ENCODE measurements at places on chromosomes 4 and X. TPM values are rescaled to one million over a fixed set of nuclear protein-coding genes. Genes with fewer than 3 reads are reported as not detected.

Gene KLB
- polyA plus RNA-seq = 0.09 TPM

DNA sequence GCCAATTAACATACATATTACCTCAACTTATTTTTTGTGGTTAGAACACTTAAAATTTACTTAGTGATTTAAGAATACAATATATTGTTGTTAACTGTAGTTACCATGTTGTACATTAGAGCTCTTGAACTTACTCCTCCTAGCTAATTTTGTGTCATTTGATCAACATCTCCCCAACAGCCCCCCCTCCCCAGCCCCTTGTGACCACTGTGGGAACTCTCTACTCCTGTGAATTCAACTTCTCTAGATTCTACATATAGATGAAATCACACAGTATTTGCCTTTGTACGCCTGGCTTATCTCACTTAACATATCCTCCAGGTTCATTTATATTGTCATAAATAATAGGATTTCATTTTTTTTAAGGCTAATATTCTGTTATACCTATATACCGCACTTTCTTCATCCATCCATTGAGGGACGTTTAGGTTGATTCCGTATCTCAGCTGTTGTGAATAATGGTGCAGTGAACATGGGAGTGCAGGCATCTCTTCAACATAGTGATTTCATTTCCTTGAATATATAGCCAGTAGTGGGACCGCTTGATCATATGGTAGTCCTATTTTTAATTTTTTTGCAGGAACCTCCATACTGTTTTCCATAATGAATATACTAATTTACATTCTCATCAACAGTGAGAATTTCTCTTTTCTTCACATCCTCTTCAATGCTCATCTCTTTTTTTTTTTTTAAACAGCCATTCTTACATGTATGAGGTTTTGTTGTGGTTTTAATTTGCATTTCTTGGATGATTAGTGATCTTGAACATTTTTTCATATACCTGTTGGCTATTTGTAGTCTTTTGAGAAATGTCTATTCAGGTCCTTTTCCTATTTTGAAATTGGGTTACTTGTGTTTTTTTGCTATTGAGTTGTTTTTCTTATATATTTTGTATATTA, 66.8 kb downstream of the RAPGEF2 start:
- DNase-seq = peak; percentile 45

- DNase-seq = no peak
Measured at GRCh38 chr4:119020158-119020557, 115.5 kb upstream of the MYOZ2 start.

- DNase-seq = no peak
Measured at GRCh38 chr4:177826973-177827372, 384.7 kb upstream of the AGA start.

DNA sequence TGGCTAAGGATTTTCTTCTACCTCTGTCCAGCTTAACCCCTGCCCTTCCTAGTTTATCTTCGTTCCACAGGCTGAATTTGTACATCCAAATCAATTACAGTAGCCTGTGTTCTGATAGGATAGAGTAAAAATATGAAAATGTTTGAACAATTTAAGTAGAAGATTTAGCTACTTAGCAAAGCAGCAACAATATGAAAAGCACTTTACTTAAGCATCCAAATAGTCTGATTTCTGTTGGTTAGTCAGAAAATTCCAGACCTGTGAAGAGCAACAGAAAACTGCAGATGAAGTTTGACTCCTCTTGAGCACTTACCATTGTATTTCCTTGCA, 2.0 kb downstream of the ARSJ start:
- DNase-seq = no peak

Gene MAGEA11
- polyA plus RNA-seq = not detected

Gene FHL1
- polyA plus RNA-seq = 5.2 TPM

Gene MAGEB1
- not detected for polyA plus RNA-seq

DNA sequence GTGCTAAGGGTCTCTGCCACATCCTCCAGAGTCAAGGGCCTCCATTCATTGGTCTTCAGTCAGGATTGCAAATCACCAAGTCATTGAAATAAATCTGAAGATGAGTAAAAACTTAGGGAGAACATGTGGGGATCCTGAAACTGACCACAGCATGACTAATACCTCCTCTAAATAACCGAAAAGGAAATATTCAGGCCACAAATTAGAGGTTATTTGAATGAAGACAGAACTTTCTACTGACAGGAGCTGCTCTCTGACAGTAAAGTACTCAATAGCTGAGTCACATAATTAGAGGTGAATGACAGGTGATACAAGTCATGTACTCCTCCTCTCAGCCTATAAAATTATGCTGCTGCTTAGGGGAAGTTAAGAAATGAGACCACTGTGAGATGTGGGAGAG, 240.2 kb upstream of the F9 start:
- DNase-seq = no peak

DNA sequence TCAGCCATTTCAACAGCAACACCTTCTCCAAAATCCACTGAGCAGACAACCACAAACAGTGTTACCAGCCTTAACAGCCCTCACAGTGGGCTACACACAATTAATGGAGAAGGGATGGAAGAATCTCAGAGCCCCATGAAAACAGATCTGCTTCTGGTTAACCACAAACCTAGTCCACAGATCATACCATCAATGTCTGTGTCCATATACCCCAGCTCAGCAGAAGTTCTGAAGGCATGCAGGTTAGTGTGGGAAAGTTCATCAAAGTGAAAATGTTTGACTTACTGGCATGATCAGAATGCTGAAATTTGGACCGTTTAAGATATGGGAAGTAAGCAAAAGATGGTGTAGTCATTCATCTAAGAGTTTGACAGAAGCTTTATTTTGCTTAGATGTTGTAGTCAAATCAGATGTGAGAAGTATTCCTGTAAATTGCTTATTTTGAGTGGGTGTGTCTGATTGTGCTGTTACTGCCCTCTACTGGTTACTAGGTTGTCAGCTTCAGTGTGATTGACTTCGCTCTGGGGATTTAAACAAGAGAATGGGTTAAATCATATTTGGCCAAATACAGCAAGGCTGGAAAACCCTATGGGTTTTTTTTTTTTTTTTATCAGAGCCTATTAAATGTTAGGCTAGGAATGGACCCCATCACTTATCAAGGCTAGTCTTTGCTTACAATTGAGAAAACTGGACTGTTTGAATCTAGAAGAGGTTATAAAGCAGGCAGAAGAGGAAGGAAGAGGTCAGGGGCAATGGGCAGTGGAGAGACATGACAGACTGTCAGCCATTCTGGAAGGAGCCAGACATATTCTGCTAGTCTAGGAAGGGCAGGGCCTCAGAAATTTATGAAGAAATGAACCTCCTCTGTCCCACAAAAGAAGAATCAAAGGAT, 130.3 kb downstream of the DIPK2B start:
- DNase-seq = peak; percentile 51

DNA sequence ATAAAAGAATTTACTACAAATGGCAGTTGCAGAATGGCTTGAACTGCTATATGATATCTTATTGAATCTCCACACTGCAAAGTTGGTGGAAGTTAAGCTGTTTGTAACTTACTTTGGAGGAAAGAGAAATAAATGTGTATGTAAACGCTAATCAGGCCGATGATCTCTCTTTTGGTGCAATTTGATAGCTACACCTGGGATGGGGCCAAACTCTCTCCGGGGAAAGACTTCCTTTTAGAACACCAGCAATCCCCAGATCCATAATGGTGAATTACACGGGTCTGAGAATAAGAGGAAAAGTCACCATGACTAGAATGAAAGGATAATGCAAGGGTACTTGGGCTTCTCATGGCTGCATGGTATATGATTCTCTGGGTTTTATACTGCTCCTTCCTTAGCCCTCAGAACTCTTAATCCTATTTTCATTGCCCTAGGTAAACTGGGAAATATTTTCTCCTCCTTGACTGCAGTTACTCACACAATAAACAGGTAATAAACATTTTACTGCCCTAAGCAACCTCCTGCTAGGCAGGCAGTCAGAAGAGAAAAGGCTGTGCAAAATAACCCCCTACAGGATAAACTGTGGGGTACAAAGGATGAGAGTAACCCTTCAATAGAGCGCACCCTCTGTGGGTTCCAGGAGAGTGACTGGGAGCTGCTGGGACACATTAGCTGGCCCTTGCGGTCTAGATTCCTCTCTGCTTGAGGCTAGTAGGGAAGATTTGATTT, 109.3 kb downstream of the MGST2 start:
- no peak for DNase-seq

GRCh38 chr4:135269125-135269890, 1067.7 kb upstream of the PABPC4L start:
- no peak for DNase-seq

GRCh38 chr4:185120631-185120946, 22.5 kb upstream of the SLC25A4 start:
- DNase-seq = no peak

Gene NWD2
- polyA plus RNA-seq = not detected

GRCh38 chr4:152100379-152101201, 339.8 kb upstream of the GATB start:
- peak; percentile 36 for DNase-seq

- no peak for DNase-seq
Measured at GRCh38 chrX:120357186-120357585, 4.7 kb upstream of the ATP1B4 start.

DNA sequence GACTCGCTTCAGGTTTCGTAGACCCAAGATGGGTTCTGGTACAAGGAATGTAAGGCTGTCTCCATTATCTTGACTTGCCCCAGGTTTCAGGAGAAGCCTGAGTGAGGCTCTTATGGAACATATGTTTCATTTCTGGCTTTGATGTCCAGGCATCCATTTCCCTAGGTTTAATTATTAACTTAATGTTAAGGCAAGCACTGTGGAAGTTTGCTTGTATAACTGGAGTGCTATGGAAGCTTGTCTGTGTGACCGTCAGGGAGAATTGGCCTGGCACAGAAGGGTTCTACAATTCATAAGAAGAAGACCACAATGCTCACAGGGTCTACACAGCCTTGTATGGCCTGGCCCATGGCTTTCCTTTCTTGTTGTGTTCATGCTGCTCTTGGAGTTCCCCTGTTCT, 47.2 kb upstream of the PPP1R2C start:
- DNase-seq = no peak

DNA sequence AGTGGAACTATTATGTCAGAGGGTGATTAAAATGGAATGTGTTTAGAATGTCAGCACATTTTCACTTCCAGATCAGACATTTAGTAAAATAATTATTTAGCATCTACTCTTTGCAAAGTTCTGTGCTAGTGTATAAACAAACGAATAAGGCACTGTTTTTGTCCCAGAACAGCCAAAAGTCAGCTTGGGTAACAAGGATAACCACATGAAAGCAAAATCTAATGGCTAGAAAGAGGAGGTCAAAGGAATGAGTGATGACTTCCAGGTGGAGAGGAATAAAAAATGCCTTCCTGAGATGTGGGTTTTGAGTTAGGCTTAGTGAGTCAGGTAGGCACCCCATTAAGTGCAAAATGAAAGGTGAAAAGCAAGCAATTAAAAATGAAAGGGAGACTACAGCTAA, 112.6 kb downstream of the ATP10D start:
- DNase-seq = no peak

- no peak for DNase-seq
Measured at GRCh38 chr4:53923921-53924320, 140.5 kb downstream of the CHIC2 start.

Gene OGT
- polyA plus RNA-seq = 235 TPM

Gene FAAH2
- 0.85 TPM for polyA plus RNA-seq

Data from B cell (primary cell).